Activated T-cell treated with anti-CD3 and anti-CD28 coated beads, Interleukin-2, amount 50 U/mL, for 48 hours (primary cell): ENCODE measurements at places on chromosomes 2 and 18.

DNA sequence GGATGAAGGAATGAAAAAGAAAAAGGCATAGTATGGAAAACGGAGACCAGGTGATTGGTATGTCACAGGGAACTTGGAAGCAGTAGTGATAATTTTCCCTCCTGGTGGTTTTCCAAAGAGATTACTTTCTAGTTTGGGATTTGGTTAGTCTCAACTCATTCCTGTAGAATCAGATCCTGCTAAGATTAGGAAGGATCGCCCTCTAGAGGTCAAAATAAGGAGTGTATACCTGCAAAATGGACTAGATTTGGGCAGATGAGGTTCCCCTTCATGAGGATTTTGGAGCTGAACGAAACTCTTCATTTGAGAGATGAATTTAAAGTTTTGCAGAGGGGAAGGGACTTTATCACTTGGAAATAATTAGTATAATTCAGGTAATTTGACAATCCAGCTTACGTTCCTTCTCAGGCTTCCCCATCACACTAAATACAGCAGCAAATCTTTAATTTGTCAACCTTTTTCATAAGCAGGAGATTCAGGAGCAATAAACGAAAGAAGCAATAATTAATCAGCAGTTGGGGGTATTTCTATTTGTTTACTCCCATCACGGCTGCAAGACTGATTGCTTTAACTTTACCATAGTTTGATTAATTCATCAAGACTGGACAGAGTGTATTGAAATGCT lies 65.2 kb downstream of the CCDC195 start:
- no peak for DNase-seq

- no peak for DNase-seq
These were observed 153.3 kb upstream of the VRK2 start for GRCh38 chr2:57893347-57893746.

DNA sequence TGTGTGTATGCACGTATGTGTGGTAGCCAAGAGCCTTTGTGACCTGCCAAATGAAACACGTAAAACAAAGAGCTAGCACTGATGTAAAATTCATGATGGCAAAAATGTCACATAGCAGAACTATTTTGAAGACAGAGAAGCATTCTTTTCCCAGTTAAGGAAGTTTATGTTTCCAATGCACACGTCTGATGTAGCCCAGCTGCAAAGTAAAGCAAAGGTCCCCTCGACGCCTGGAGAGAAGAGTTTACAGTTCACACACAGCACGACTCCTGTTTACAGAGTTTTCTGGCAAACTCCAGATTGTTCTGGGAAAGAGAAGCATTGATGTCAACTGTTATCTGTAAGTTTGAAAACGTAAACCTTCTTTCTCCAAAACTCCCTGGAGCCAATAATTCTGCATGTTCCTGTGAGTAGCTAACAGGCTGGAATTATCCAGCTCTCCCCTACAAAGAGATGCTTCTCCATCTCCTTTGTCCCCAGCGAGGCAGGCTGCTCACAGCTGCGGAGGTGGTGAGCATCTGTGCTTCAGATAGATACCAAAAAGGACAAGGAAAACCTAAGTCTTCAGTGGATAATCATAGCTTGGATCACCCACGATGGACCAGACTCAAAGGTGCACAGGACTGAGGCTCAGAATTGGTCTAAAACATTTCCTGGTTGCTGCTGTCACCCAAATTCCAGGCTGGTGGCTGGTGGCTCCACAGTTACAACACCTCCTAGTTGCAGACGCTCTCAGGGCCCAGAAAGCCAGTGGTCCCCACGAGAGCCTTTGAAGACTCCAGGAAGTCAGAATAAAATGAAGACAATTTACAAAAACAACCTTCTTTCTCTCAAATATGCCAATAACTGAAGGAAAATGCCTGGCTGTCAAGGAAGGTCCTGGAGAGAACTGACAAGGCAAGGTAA lies 87.4 kb downstream of the COL6A3 start:
- DNase-seq: no peak

GRCh38 chr2:16259010-16259409 lies 318.7 kb downstream of the MYCN start:
- no peak for DNase-seq

GRCh38 chr2:196875414-196875813 lies 51.1 kb downstream of the PGAP1 start:
- no peak for DNase-seq

DNA sequence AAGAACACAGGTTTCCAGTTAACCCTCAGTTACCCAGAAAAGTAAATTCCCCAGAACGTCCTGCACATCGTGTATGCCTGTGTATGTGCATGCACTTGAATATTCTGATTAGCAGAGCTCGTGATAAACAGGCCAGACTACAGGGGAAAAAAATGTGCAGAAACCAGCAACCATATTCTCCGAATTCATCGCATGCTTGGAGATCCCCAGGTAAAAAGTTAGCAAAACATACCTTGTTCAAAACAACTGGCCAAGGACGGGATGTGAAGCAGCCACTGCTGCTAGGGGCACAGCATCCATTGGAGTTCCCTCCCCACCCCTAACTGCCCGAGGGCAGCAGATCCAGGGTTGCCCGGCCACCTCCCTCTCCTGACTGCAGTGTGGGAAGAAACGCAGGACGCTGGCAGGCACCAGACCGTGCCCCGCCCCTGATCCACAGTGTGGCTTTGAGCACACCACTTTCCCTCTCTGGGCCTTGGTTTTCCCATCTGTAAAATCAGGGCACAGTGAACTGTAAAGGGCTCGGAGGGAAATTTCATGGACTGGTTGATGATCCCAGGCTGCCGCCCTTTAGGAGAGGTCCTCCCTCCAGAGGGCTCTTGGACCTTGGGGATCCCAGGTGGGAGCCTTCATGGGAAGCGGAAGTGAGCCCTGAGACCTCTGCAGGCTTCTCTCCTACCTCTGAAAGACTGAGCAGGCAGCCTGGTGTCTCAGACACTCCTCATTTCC lies 11.9 kb upstream of the ARID5A start:
- DNase-seq: no peak

DNA sequence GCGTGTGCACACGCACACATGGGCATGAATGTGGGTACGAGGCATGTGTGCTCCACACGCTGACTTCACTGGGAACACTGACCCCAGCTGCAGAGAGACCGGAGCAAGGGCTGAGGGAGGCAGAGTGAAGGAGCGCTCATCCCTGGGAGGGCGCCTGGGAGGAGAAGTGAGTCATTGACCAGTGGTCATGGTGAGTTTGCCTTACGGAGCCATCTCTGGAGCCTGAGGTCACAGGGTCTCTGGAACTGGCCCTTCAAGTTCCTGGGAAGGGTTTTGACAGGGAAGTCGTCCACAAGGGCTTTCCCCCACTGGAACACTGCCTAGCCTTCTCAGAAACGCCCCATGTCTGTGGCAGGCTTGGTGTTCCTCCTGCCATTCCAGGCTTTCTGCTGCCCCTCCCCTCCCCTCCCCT lies 14.3 kb upstream of the TMEM185B start:
- DNase-seq: no peak

- no peak for DNase-seq
These were observed 99.5 kb upstream of the ITGB6 start for GRCh38 chr2:160299540-160299939.

DNA sequence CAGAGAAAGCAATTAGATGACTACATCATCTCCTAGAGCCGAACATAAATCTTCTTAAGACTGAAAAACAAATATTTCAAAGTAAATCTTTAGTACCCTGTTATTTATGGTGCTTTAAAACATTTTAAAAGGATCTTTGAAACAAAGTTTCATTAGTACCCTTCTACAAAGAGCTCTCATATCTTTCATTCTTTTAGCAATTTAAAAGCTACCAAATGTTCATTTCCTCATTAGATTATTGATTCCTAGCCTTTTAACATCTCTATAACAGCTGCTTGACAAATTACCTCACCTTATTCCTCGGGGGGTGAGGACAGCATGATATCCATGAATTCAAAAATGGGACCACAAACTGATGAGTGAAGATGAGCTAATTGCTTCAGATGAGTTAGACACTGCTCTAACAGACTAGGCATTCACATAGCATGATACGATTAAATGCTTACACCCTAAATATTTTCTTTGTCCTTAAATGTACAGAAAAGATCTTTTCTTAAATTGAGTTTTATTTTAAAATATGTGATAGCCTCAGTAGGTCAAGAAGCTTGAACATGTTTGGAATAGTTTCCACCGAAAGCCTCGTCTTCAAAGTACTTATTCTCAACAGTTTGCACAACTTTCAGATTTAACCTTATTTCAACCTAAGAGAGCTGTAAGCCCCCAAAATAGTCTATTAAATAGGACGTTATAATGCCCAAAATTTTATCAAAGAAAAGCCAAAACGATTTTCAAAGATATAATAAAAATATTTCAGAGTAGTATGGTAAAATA lies 2.1 kb downstream of the ATAD2B start:
- no peak for DNase-seq

GRCh38 chr2:88807237-88807962 lies 115.9 kb downstream of the RPIA start:
- no peak for DNase-seq

DNA sequence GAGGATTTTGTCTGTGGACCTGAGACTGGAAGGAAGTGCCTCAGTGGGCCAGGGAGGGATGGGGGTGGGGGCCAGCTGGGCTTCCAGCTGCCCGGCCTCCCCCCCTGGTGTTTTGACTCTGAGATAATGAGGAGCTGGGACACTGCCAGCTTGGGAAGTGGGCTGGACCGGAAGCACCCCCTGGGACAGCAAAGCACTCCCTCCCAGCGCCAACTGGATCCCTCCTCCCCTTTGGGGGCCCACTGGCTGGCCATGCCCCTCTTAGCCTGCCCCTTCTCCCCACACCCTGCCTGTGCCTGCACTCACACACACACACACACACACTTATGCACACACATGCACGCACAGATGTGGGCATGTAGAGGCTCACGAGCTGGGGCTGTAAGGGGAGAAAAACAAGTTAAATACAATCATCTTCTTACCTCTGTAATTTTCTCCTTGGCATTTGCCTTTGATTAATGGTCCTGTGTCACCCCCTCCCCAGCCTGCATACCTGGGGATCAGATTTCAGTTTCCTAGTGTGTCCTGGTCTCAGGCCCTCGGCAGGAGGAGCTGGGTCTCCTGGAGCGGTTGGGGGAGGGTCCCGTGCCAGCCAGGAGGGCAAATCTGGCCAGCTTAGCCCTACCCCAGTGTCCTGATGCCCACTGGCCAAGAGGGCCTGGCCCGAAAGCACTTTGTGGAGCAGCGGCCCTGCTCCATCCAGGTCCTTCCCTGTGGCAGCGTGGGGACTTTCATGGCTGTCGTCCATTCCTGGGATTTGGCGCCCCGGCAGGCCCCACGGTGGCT lies 3.6 kb downstream of the ITM2C start:
- no peak for DNase-seq

GRCh38 chr2:12778811-12779579 lies 62.3 kb downstream of the TRIB2 start:
- DNase-seq: no peak

GRCh38 chr18:34281722-34282121 lies 57.0 kb upstream of the NOL4 start:
- DNase-seq: no peak

- no peak for DNase-seq
These were observed 63.9 kb downstream of the LRRFIP1 start for GRCh38 chr2:237691029-237691907.

- DNase-seq: no peak
These were observed 1534.4 kb downstream of the LRP1B start for GRCh38 chr2:140596447-140596846.

DNA sequence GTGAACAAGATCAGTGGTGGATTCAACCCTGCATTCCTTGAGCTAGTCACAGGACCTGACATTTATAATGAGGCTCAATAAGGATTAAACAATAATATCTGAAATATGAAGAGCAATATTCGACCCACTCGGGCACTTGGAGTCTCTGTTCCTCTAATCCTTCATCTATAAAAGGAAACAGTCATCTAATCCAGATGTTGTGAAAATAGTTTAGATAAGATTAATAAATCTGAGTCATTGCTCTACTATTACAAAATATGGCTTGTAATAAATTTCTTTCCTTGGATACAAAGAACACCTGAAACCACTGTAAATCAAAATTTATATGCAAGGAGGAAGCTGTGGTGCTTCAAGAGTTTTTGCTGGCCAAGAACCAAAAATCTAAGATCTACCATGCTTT lies 846.9 kb upstream of the ACVR2A start:
- no peak for DNase-seq

- no peak for DNase-seq
These were observed 300.9 kb downstream of the ARHGAP15 start for GRCh38 chr2:143429932-143430679.

DNA sequence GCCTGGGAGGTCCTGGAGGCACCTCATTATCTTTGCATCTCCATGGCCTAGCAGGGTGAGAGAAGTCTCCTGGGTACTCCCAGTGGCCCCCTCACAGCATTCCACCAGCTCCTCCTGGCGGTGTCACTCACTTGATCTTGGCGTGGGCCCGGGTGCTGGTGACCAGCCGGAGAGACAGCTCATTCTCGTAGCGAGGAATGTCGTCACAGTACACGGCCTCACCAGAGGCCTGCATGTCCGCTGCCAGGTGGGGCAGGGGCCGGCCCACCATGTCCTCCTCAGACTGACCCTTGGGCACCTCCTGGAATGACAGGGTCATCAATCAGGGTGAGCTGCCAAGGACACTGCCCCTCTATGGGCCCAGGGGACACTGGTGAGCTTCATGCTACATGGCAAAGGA lies 42.4 kb downstream of the XDH start:
- no peak for DNase-seq

- no peak for DNase-seq
These were observed 459.3 kb downstream of the GALR1 start for GRCh38 chr18:77708826-77709506.

DNA sequence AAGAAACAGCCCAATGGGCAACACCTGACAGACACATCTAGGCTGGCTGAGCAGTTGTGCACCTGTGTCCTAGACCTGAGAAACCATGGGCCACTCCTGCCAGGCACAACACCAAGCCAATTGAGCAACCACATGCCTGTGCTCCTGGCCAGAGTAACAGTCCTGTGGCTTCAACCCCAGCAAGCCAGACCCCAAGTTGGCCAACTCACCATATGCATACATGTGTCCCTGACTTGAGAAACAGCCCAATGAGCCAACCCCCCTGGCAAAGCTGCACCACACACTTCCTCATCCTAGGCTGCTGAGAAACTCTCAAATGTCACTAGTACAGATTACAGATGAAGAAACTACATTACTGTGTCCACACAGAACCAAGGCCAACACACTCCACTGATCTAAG lies 36.6 kb downstream of the USP34 start:
- no peak for DNase-seq

DNA sequence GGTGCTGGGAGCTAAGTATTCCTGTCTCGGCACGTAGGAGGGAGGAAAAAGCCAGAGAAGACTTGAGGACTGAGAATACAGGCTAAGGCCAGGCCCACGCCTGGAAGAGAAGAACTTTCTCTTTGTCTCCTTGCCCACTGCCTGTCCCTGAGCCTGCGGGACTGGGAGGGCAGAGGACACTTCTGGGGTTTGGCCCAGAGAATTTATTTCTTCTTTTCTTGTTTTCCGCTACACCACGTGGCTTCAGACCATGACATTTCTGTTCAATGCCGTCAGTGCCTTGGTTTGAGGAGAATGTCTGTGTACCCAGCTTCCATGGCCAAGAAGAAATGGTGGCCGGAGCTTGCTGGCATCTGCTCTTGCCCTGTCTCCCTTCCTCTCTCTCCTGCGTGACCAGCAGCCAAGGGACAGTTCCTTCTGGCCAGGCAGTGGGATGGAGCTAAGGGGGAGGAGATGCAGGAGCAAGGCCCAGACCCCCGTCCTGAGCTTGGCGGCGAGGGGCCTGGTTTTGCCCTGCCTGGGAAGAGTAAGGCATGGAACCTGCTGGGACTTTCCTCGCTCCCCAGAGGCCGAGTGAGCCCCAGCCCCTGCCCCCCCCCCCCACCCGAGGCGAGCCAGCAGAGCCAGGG lies 140.3 kb downstream of the KLHL29 start:
- no peak for DNase-seq
